ENCODE measurements at places on chromosomes 13 and 19.

GRCh38 chr13:45490068-45490467, 25.3 kb downstream of the COG3 start:
- DNase-seq, result no peak

DNA sequence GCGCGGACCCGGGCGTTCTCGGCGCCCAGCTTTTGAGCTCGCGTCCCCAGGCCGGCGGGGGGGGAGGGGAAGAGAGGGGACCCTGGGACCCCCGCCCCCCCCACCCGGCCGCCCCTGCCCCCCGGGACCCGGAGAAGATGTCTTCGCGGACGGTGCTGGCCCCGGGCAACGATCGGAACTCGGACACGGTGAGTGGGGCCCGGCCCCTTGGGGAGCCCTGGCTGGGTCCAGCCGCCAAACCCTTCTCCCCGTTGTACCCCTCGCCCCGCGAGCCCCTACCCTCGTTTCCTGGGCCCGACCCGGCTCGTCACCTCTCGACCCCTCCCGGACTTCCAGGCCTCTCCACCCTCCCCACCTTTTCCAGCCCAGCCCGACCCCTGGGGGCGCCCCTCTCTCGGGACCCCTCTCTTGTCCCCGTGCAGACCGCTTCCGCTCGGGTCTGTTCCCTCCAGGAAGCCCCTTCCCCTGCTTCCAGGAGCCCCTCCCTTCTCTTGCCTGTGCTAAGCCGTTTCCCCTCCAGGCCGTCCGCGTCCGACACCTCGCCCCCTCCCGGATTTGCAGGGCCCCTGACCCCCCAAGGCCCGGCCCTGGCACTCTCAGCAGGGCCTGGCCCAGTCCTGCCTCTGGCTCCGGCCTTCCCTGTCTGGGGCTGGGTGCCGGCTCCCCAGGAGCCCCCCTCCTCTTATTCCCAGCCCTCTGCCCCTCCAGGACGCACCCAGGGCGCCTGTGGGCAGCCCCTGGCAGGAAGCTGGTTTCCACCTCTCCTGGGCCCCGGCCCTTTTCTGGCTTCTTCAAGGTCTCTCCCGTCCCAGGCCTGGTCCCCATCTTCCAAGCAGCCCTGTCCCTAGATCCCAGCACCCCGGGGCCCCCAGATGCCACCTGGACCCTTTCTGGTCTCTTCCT, 632 bp downstream of the MARK4 start:
- DNase-seq, result no peak

DNA sequence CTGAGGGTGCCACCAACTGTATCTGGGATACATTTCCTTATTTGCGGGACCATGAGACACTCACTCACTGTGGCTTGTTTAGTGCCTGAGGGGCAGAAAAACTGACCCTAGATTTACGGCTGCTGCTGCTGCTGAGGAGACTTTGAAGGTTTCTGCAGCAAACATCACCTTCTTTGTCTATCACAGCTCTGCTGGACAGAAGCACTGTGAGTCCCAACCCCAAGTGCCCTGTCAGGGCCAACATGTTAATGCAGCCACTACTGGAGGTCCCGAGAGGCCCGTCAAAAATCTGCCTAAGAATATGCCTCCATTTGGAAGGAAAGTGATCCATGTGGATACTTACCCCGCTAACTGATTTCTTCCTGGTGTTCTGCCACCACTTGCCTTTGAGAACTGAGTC, 37.3 kb upstream of the UBL3 start:
- no peak for DNase-seq

DNA sequence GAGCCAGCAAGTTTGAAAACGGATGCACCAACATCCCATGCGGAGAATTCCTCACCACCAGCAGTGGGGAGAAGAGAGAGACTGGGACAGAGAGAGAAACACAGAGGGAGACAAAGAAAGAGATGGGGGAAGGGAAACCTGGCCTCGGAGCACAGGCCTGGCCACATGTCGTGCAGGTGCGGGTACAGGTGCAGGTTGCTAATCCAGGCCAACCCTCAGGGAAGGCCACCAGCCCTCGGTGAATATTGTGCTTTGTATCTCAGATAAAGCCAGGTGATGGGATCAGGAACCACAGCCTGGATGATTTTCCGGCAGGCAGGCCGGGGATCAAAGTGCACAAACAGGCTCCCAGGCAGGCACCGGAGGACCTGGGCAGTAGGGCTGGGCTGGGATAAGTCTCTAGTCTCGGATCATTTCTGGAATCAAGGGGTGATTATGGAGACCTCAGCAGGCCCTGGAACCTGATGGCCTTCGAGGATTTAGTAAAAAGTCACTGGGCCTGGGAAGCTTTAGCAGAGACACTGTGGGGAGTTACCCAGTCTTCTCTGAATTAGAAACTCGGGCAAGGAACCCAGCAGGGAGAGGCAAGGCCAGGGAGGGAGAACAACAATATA, 3.7 kb downstream of the GAS6 start:
- no peak for DNase-seq

DNA sequence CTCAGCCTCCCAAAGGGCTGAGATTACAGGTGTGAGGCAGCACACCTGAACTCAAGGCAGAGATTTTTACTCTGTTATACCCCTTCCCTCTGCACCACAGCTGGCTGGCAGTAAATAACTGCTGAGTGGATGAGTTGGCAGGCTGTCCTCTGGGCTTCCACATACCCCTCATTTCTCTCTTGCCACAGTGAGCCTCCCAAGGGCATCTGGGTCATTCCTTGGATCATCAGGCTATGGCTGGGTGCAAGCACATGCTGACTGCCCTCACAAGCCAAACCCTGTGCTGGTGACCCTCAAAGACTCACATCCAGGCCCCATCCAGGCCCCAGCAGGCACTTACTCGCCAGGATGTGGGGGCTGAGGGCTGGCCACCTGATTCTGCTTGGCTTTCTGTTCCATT, 4.2 kb downstream of the SUGP1 start:
- no peak for DNase-seq

DNA sequence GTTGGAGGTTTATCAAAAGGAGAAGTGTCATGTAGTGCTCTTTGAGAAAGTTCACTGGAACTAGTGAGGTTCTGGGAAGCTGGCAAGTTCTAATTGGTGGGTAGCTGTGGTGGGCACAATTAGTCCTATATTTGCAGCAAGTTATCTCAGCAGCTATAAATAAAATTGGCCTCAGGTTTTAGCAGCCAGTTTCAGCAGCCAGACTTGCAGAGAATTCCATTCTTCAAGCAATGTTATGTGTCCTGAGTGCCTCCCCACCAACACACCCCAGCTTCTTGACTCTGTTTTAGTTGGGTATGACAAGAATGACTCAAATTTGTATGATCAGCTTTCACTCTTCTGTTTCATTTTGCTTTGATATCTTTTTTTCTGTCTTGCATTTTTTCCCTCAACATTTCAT, 4.7 kb downstream of the IFT88 start:
- DNase-seq, result no peak

DNA sequence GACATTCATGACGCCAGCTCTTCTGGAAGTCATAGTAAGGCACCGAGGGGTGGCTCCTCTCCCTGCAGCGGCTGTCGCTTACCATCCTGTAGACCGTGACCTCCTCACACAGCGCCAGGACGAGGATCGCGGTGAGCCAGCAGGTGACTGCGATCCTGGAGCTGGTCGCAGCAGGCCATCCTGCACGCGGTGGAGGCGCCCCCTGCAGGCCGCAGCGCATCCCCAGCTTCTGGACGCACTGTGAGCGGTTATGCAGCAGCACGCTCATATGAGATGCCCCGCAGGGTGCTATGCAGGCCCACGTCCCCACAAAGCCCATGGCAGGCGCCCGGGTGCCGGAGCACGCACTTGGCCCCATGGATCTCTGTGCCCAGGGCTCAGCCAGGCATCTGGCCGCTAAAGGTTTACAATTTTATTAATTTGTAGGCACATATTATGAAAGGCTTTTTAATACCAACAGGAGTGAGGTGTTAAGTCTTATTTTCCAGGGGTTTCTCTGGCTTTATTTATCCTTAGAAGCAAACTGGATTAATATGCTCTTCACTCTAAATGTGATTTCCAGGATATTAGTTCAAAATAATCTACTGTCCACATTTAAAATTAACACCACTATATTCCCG, 35.6 kb upstream of the PSPC1 start:
- DNase-seq, result peak; percentile 15

DNA sequence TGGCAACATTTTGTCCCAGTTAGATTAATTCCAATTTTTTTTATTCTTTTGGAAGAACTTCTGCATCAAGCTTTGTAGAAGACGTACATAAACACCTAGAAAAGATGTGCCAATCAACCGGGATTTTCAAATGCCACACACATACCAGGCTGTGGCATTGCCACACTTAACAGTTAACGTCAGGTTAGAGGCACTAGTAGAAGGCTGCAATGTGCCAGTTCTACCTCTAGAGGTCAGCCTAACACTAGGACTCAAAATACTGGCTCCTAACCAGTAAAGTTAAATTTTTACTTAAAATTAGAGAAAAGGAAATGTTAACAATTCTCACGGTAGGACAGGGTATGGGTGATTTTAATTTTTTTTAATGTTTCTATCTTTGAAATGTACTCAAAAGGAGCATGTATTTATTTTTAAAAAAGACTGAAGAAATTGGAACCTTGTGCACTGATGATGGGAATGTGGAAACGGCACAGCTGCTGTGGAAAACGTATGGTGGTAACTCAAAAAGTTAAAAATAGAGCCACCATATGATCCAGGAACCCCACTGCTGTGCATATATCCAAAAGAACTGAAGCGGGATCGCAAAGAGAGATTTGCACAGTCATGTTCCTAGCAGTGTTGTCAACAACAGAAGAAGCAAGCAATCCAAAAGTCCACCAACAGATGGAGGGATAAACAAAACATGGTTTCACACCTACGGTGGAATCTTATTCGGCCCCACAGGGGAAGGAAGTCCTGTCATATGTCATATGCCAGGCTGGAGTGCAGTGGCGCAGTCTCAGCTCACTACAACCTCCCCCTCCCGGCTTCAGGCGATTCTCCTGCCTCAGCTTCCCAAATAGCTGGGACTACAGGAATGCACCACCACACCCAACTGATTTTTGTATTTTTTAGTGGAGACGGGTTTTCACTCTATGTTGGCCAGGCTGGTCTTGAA, 30.3 kb downstream of the CRYL1 start:
- DNase-seq, result peak; percentile 49

- no peak for DNase-seq
Observed at GRCh38 chr19:1093811-1094553, 1.2 kb downstream of the POLR2E start.

DNA sequence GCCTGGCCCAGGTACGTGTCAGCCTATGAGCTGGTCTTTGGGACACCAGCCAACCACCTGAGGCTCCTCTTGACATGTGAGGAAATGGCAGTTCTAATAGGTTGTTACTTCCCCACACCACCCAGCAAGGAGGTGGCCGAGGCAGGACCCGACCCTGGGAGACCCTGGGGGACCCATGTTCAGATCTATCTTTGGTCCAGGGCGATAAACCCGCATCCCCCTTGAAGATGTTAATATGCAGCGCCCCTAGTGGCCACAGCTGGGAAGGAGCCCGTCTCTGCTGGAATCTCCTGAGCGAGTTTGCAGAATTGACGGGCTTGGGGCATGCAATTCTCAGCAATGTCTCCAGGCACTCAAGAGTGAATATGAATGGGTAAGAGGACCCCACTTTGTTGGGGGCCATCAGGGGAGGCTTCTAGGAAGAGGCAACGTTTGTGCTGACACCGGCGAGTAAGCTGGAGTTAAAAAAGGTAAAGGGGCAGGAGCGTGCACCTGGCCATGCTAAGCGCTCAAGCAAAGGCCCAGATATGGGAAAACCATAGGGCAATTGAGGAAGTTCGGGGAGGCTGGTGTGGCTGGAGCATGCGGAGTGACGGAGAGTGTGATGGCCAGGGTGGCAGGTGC, 1.5 kb upstream of the MYO1F start:
- DNase-seq, result peak; percentile 82

GRCh38 chr19:6718741-6719539, 1.5 kb downstream of the C3 start:
- DNase-seq, result no peak

DNA sequence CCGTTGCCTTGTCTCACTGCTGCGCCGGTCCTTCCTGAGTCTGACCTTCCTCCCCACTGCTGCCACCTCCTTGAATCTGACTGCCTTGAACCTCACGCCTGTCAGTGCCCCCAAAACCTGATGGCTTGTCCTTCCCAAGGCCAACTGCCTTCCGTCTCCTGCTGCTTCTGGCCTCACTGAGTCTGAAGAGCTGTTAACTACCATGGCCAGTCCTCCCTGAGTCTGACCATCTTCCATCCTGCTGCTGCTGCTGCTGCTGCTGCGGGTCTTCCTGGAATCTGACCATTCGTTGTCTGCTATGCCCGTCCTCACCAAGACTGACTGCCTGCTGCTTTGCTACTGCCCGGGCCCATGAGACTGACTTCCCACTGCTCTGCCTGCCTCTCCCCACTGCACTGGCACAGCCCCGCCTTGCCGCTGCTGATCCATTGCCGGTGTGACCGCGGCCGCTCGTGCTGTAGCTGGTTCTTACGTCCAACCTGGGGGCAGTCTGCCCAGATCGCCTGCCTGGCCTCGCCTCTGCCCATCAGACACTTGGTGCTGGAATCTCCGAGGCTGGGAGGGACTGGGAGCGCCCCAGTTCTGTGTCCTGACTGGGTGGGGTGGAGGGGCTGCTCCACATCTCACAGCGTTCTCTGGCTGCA, 2.9 kb upstream of the RCN3 start:
- DNase-seq, result no peak

GRCh38 chr13:47258384-47258783, 361.5 kb upstream of the HTR2A start:
- no peak for DNase-seq

DNA sequence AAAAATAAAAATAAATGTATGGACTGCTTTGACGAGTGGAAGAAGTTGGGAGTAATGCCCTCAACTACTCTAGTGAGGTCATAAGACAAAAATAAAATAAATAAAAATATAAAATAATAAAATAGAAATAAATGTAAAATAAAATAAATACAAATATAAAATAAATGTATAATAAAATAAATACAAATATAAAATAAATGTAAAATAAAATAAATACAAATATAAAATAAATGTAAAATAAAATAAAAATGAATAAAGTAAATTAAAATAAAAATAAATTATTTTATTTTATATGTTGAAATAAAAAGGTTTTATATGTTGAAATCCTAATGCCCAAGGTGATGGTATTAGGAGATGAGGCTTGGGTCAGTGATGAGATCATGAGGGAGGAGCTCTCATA, 20.1 kb upstream of the IGSF23 start:
- no peak for DNase-seq

GRCh38 chr19:6677495-6677882, 7.5 kb upstream of the TNFSF14 start:
- no peak for DNase-seq

- DNase-seq, result no peak
Observed at GRCh38 chr13:106042996-106043581, 492.4 kb downstream of the EFNB2 start.

GRCh38 chr19:15656467-15656866, 15.8 kb downstream of the CYP4F3 start:
- DNase-seq, result no peak

- DNase-seq, result peak; percentile 6
Observed at GRCh38 chr13:29362849-29363604, 232.5 kb downstream of the SLC7A1 start.

GRCh38 chr19:307793-308420, 16.7 kb upstream of the PLPP2 start:
- DNase-seq, result no peak

- no peak for DNase-seq
Observed at GRCh38 chr19:48881741-48882657, 9.8 kb downstream of the PPP1R15A start.

Measured in stimulated activated CD4-positive, alpha-beta T cell treated with anti-CD3 and anti-CD28 coated beads, Interleukin-12 subunit alpha, Interleukin-12 subunit beta, amount 100 ng/mL, for 4 hours (primary cell).